Foreskin fibroblast (primary cell): ENCODE measurements at places on chromosomes 11 and 22.

DNA sequence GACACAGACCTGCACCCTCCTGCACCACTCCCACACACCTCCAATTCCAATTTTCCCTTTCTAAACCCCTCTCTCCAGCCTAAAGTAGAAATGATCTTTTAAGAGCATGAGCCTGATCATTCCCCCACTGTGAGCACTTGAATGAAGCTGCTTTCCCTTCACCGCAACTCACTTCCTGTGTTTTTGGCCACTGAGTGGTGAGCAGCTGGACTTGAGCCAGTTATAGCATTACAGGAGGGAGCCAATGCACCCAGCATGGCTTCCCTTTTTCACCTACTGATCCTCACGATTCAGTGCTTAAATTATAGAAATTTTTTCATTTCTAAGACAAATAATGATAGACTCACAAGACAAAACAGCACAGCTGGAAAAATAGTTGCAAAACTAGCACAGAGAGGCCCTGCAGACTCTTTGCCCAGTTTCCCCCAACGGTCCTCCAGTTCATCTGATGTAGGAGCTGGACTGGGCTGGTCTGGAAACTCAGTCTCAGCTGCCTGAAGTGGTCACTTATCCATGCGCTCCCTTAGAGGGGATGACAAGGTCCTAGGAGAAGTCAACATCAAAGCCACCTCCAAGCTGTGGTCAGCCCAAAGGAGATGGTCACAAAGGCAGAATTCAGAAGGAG lies 9.7 kb upstream of the APOL4 start:
- no peak for DNase-seq

GRCh38 chr22:40426594-40427333 lies 56.4 kb downstream of the SGSM3 start:
- DNase-seq, result no peak

- no peak for DNase-seq
Observed at GRCh38 chr11:19873730-19874129, 161.1 kb downstream of the NAV2 start.

DNA sequence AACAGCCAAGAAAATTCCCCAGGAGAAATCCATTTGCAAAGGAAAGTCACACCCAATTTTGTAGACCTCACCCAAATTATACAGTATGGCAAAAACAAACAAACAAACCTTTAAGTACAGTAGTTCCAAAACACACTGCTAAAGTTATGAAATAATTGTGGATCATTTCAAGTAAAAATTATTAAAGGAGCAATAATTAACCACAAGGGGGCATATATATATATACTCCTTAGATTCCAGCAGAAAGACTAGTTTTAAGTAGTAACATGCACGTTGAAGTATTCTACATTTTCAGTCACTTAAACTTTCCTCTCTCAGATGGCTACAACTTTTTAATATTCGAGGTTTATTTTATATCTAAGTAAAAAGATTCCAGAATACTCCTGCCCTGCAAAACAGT lies 26.8 kb downstream of the RNF141 start:
- no peak for DNase-seq

DNA sequence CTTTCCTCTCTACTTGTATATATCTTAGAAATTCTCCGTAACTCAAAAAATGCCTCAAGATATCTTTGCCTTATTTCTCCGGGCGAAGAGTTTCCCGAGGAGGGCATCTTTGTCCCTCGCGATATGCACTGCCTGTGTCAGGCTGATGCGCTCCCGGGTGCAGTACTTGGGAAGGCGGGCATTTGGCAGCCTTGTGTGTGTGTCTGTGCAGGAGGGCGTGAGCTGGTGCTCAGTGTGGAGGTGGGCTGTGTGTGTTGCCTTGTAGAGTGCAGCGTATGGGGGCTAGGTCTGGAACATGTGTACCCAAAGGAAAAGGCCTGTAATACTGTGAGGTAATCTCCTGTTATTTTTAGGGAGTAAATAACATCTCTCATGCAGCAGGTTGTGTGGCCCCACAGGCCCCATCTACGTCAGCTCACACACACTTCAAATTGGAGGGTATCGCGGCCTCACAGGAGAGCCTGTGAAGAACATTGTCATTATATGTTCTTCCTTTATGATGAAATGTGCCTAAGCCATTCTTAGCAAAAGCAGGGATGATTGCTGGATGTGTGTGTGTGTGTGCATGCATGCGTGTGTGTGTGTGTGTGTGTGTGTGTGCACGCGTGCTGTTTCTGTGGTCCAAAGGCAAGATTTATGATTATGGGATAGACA lies 77.5 kb downstream of the KCNJ1 start:
- DNase-seq, result no peak

DNA sequence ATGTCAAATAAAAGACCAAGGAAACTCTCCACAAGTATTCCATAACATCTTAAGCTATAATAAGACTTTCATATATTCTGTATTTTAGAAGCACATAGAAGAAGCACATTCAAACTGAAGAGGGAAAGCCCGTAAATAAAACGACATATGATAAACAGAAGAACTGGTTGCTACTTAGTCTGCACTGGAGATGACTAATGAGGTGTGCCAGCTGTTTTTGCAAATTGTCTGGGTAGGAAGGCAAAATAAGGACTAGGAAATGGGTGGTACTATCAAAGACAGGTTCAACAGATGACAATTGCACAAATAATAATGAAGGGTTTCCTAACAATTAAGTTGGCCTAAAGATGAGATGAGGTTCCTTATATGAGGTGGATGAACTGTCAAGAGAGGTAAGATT lies 593.2 kb upstream of the CCDC179 start:
- DNase-seq, result no peak

DNA sequence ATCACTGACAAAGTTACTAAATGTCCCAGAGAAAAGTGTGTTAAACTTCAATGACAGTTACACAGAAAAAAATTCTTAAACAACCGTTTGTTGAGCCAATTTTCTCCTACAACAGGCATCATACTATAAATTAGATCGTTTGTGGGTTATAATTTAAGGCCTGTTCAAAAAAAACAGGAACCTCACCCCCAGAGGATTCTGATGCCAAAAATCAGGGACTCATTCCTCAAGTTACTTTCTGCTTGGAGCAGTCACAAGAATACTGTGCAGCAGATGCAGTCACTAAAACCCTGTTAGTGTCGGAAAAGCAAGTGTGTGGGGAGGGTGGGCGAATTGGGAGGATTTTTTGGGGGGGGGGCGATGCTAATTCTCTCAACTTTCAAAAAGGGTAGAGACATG lies 657 bp downstream of the CWC15 start:
- DNase-seq, result no peak

GRCh38 chr11:68083517-68083916 lies 37.7 kb downstream of the CHKA start:
- no peak for DNase-seq

GRCh38 chr22:16967453-16968217 lies 40.4 kb downstream of the GAB4 start:
- DNase-seq, result no peak

DNA sequence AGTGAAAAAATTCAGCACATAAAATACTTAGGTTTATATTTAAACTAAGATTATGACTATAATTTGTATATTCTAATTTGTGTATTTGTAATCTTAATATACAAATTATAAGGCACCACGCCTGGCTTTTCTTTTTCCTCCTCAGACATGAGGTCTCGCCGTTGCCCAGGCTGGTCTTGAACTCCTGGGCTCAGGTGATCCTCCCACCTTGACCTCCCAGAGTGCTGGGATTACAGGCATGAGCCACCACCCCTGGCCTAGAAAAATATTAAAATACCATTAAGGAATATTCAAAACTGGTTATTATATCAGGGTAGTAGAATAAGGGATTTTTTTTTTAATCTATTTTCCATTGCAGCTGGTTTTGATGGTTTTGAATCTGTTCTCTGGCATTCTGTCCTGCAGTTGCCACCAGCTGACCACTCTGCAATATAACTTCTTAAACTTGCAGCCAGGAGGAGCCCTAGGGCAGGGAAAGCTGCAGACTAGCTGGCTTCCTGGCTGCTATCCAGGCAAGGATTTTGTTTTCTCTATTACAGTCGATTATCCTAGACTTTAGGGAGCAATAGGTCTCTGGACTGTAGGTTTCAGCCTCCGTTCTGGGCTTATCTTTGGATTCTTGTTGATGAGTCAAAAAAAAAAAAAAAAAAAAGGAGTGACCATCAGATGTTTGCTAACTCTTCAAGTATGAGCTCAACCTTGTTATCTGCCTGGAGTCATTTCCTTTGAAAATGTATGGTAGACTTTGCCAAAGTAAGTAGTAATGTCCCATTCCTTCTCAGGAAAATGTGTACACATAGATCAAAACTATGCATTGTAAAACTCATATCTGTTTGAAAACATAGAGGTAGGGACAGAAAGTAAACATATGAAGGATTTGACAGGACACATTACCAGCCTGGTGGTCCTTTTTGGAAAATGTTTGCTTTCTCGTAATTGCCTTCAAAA lies 13.2 kb downstream of the POLA2 start:
- peak; percentile 95 for DNase-seq

DNA sequence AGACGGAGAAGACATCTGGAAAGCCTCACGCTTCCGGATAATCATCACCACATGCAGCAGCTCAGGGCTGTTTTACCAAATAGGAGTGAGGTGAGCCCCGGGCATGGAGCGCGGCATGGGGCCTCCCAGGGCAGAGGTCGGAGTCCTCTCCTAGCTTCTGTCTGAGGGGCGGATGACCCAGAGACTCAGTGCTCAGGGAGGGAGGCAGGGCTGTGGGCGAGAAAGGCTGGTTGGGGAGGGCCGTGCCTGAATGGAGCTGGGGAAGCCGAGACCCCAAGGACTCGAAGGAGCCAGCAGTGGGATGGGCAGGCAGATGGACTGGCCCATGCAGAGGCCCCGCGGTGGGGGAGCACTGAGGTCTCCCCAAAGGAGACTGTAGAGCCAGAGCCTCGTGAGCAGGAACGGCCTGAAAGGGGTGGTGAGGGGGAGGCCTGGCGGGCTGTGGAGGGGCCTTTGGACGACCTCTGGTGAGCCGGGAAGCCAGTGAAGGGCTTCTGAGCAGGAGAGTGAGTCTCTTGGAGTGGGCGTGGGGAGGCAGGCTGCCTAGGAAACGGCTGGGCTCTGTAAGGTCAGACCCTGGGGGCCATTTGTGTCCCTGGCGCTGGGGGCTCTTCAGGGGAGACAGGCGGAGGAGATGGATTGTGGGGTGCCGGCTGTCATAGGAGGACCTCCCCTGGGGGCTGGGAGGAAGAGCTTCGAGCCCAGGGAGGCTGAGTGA lies 24.7 kb upstream of the PANX2 start:
- DNase-seq, result peak; percentile 42

GRCh38 chr11:78539506-78539905 lies 35.2 kb downstream of the NARS2 start:
- DNase-seq, result peak; percentile 8

- DNase-seq, result no peak
Observed at GRCh38 chr11:77026221-77026620, 8.0 kb upstream of the B3GNT6 start.

DNA sequence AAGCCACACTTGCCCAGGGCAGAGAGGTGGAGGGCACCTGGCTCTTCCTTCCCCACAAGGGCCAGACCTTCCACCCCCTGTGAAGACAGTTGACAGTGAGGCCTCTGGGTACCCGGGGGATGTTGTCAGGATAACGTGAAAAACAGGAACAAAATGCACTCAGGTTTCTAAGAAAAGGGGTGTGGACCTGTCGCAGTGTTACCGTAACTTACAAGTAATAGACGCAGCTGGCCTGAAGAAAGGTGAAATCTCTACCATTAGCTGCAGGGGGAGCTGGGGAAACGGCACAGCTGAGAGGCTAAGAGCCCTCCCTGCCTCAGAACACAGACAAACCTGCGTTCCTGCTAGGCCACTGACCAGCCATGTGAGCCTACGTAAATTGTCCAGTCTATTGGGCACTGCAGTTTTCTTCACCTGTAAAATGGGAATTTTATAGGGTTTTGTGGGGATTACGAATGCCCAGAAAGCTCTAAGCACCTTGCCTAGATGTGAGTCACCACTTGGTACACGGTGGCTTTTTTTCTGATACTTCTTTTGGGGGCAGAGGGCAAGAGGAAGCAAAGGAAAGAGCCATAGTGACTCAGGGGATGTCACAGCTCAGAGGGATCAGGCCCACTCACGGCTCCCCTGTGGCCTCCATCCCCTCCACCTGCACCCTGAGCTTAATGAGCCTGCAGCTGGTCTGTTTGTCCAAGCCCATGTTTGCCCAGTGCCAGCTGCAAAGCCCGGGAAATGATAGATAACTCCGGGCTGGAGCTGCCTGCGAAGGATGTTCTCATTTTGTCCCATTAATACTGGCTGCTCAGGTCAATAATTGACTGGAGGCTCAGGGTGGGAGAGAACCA lies 18.4 kb upstream of the CABP7 start:
- DNase-seq, result peak; percentile 55

DNA sequence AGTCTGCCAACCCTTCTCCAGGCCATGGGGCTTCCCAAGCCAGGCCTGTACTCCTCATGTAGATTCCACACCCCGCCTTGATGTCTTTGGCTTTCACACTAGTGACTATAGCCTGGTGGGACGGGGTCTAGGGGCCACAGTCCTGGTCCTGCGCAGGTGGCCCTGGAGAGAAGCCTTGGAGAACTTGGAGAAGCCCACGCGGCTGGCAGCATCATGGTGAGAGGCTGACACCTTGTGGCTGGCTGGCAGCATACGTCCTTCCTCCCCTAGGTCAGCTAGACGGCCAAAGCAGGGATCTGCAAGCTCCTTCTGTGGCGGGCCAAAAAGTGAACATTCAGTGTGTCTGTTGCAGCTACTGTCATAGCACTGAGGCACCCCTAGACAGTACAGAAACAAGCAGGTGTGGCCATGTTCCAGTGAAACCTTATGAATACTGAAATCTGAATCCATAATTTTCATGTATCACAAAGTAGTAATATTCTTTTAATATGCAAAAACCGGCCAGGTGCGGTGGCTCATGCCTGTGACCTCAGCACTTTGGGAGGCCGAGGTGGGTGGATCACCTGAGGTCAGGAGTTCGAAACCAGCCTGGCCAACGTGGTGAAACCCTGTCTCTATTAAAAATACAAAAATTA lies 42.0 kb downstream of the FAM83F start:
- DNase-seq, result peak; percentile 86

DNA sequence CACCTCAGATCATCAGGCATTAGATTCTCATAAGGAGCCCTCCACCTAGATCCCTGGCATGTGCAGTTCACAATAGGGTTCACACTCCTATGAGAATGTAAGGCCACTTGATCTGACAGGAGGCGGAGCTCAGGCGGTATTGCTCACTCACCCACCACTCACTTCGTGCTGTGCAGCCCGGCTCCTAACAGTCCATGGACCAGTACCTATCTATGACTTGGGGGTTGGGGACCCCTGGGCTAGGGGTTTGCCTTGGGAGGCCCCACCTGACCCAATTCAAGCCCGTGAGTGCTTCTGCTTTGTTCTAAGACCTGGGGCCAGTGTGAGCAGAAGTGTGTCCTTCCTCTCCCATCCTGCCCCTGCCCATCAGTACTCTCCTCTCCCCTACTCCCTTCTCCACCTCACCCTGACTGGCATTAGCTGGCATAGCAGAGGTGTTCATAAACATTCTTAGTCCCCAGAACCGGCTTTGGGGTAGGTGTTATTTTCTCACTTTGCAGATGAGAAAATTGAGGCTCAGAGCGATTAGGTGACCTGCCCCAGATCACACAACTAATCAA lies 2.2 kb downstream of the APOC3 start:
- DNase-seq, result no peak

- DNase-seq, result peak; percentile 73
Observed at GRCh38 chr11:95835351-95835750, 45.1 kb downstream of the CEP57 start.
